ENCODE measurements at places on chromosomes 6 and 20.

- DNase-seq = peak; percentile 97
Observed at GRCh38 chr20:35339007-35339406, 46.8 kb upstream of the FAM83C start.

GRCh38 chr6:121503589-121503991 is 68.1 kb downstream of the GJA1 start:
- DNase-seq = no peak

DNA sequence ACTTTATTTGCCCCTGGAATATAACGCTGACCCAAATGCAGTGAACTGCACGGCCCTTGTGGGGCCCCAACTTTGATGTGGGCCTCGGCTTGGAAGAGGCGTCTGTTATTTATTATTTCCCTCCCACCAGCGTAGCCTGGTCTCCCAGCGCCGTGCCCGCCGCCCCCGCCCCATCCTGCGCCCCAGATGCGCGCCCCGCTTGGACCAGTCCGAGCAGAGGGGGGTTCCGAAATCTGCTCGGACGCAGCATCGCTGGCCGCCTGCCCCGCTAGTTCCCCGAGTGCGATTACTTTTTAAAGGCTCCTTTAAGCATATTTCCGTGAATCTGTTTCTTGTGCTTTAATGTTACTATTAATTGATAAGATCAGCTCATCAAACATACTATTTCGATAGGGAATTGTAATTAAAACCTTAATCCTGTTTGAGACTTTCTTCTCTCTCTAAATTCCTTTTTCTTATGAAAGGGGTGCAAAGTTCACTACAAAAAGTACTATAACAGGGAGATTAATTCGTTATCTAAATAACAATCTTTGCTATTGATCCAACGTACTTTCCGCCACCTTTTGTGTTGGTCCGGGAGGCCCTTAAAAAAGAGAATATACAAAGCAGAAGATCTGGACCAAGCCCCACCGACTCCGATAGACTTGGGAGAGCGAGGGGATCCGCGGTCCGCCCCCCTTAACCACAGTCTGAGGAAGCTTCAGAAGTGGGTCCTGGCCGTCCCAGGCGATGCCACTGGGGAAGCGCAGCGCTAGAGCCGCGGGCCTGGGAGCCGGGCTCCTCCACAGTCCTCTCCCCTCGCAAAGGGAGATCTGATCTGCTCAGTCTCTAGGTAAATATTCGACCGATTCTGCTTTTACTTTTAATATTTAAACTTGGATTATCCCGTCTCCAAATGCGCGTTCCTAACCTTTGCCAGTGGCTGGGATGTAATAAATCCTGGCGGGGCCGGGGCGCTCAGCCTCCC is 10.2 kb downstream of the POU3F2 start:
- no peak for DNase-seq

- no peak for DNase-seq
Observed at GRCh38 chr6:44603044-44603686, 215.7 kb downstream of the CDC5L start.

- peak; percentile 30 for DNase-seq
Observed at GRCh38 chr20:32018269-32019155, 8.3 kb downstream of the CCM2L start.
